ENCODE measurements at places on chromosomes 7 and 10.

GRCh38 chr7:93147363-93147762 lies 822 bp downstream of the SAMD9L start:
- DNase-seq = no peak

GRCh38 chr7:64183126-64183742 lies 23.8 kb upstream of the ZNF735 start:
- no peak for DNase-seq

GRCh38 chr7:128099204-128099671 lies 68.0 kb upstream of the LRRC4 start:
- DNase-seq = no peak

- DNase-seq = no peak
Measured at GRCh38 chr10:109114579-109114978, 808.7 kb downstream of the XPNPEP1 start.

GRCh38 chr10:119090026-119090795 lies 9.6 kb upstream of the EIF3A start:
- no peak for DNase-seq

GRCh38 chr10:3791974-3792633 lies 7.1 kb upstream of the KLF6 start:
- no peak for DNase-seq

DNA sequence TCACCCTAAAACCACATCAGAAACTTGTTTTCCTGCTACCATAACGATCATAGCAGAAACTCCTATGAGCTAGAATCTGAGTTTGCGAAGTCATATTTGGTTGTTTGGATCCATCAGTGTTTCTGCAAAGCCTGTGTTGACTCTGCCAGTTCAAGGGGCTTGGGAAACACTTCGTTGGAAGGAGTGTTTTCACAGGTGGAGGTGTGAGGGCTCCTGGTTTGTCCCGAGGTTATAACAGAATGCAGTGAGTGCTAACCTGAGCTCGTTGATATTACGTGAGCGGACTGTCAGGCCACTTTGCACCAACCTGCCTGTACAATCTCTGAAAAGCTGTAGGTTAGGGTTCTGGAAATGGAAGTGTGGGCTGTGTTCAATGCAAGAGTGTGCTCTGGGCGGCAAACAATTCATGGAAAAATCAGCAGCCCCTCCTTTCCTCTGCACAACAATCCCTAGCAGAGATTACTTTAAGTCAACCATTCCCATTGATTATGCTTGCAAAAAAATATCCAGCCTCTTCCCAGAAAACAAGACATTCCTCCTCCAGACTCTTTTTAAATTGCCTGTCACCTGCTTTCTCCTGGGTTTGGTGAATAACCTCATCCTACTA lies 622.0 kb downstream of the TYW1 start:
- peak; percentile 23 for DNase-seq

GRCh38 chr10:78952686-78953085 lies 116.1 kb upstream of the ZMIZ1 start:
- no peak for DNase-seq

DNA sequence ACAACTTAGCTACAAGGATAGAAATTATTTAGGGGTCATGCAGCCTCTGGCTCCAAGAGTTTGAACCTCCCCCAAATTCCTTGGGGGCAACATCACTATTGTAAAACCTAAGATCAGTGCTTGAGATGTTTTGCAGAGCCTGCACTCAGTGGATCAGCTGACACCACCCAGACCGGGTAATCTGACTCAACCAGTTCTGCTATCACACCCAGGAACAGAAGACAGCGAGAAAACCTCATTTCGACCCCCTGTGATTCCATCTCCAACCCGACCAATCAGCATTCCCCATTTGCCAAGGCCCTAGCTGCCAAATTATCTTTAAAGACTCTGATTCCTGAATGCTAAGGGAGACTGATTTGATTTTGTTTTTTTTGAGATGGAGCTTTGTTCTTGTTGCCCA lies 5.2 kb downstream of the TACR2 start:
- no peak for DNase-seq

DNA sequence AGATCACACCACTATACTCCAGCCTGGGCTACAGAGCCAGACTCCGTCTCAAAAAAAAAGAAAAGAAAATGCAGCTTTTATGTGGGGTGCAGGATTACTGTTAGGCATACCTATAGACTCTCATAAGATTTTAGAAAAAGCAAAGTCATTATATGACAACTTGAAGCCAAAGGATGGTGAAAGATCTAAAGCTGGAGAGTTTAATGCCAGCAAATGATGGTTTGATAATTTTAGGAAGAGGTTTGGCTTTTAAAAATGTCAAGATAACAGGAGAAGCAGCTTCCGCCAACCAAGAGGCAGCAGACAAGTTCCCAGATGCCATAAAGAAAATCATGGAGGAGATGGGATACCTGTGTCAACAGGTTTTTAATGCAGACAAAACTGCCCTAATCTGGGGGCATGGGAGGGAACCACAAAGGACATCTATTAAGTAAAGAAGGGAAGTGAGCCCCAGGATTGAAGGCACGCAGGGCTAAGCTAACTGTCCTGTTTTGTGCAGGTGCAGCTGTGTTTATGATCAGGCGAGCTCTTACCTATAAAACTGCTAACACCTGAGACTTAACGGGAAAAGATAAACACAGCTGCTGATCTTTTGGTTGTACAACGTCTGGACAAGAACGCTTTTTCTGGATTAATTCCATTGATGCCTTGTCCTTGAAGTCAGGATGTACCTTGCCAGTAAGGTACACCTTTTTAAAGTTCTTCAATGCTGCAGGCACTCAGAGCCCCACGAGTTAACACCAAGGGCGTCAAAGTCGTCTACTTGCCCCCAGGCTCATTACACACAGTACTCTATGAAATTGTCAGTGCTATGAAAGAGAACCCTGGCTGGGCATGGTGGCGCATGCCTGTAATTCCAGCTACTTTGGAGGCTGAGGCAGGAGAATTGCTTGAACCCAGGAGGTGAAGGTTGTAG lies 10.5 kb upstream of the ANKRD61 start:
- peak; percentile 78 for DNase-seq

DNA sequence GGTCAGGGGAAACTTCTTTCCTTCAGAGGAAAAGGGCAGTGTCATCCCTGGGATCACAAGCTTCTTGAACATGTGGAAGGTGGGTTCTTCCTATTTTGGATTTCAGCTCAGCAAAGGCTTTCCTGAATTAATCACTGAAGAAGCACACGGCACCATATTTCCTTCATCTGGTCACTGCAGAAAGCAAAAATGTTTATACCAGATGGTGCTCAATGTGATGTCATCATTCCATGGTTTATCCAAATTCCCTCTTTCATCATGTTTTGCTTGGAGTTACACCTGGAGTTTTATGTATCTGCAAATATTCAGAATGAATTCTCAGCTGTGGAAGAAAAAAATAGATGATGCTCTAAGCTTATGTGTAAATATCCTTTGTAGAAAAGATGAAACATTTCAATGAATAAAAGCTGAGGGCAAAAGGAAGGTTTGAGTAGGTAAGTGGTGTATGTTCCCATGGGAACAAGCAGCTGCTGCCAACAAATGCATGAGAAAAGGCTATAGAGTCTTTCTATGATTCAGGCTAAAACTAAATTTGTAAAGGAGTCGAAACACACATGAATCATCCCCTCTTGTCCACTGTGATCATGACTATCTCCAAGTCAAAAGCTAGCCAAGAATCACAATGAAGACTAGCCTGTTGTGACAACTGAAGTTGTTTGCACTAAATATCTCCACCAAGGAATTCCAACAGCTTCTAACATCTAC lies 26.9 kb upstream of the BPGM start:
- DNase-seq = no peak

DNA sequence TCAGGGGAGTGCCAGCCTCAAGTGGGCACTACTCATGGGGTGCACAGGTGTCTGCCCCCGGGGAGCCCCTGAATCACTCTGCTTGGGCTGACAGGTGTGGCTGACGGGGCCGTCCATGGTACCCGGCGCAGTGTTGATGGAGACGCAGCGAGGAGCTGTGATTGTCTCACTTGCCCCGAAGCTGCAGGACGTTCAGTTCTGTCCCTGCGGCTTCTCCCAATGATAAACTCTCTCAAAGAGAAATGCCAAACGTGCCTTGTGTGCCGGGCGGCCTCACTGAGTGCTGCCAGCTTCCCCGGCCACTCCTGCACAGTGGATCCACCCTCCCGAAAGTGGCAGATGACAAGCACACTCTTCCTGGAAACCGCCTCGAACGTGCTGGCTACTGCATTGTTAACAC lies 203.2 kb downstream of the DNAJB6 start:
- DNase-seq = no peak

GRCh38 chr7:159103382-159104187 lies 41.1 kb downstream of the VIPR2 start:
- DNase-seq = no peak

DNA sequence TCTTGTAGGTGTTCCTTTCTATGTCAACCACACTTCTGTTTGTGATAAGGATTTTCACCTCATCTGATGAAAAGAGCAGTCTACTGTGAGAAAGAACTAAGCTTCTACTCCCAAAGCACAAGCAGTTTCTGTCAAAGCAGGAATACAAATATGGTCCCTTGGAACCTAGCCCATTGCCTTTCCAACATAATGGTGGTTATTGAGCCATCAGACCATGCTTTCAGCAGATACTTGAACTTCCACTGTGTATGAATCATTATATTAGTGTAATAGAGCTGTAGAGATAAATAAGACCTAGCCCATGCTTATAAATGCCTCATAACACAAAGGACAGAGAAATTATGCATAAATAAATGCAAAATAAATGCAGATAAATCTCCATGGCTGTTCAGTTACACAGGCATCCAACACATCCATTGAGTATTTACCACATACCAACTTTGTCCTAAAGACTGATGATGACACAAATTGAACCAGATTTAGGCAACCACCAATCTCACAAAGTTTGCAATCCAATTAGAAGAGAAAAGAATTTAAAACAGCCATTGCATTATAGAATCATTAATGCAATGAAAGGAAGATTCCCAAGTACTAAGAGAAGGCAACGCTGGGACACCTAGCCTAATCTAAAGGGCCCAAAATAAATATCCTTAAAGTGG lies 729.4 kb upstream of the C7orf33 start:
- DNase-seq = no peak

- no peak for DNase-seq
Measured at GRCh38 chr10:67587771-67588170, 108.2 kb downstream of the CTNNA3 start.

All from NCI-H510A (cell line).